ENCODE measurements at places on chromosomes 7 and 10.

- no peak for DNase-seq
Observed at GRCh38 chr7:24560772-24561171, 12.5 kb upstream of the PALS2 start.

DNA sequence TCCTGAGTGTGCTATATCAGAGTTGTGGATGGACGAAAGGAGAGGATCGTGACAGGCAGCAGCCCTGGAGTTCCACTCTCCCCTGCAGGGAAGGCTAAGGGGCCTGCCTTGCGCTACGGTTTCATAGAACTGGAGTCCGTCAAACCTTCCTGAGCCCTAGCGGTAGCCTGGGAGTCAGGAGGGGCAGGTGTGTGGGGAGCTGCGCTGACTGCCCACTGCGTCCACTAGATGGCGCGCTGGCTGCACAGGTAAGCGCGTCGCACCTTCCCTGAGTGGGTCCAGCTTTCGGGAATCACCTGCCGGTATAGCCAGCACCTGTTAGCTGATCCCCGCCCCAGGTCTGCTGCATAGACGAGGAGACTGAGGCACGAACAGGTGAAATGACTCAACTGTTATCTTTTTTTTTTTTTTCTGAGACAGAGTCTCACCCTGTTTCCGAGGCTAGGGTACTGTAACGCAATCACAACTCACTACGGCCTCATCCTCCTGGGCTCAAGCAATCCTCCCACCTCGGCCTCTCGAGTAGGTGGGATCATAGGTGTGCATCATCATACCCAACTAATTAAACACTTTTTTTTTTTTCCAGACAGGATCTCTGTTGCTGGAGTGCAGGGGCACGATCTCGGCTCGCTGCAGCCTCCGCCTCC is 20.2 kb upstream of the BAIAP2L1 start:
- DNase-seq = no peak

GRCh38 chr10:29798921-29799690 is 164.3 kb upstream of the SVIL start:
- no peak for DNase-seq

GRCh38 chr7:12146813-12147212 is 64.3 kb upstream of the TMEM106B start:
- DNase-seq = no peak

DNA sequence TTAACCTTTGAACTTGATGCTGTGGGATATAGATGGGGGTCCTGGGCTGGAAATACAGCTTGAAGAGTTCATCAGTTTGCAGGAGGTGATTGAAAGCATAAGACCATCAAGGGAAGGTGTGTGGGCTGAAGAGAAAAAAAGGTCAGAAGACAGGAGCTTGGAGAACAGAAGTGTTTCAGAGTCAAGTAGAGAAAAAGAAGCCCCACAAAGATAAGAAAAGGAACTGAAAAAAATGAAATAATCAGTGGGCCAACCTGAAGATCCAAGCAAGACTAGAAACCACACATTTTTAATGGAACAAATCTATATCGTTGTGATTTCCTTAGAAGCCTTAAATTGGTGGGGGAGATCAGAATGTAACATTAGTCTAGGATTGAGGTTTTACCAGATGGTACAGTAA is 22.5 kb downstream of the ZEB1 start:
- DNase-seq = no peak

DNA sequence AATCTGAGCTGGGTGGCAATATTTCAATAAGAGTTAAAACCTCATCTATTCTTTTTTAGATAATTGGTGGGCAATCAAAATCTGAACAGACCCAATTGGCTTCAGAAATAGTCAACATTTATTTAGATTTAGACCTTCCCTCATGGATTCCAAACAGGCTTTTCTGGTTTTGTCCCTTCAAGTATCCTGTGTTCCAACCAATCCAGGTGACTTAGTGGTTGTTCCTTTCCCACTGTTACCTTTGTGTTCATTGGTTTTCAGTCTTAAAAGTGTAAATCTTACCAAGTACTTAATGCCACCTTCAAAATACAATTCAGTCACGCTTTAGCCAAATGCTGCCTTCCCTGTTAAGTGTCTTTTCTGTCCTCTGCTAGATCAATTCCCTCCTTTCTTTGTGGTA is 85.9 kb downstream of the AHR start:
- no peak for DNase-seq

DNA sequence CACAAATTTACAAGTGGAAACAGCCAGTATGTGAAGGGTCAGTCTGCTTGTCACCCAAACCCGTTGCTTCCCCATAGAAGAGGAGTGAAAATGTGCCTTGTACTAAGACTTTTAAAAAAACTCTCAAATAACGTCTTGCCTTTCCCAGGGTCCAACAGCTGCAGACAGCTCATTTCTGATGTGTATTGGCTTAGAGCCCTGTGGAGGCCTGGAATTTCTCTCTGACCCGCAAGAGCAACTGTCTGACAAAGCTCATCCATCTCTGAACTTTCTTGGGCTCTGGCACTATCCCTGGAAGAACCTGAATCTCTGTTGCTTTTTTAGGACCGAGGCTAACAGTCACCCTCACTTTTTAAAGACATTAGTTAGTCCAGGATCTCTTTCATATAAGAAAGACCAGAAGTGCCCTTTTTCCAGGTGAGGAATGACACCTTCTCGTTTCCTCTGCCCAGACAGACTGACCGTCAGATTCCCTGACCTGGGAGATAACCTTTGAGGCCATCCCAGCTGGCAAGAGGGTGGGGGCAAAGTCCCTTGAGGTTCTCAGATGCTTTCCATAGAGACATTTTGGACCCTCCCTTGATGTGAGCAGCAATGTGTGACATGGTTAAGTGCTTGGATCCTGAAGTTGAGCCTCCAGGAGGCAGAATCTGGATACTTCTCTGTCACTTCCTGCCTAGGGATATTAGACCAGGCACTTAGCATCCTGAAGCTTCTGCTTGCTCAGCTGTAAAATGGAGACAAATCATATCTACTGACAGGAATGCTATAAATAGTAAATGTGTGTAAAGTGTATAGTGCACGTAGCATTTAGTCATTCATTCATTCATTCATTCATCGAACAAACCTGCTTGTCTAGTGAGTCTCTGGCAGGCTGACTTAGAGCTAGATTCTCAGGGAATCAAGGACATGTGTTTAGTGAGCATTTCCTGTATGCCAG is 4.5 kb upstream of the NODAL start:
- DNase-seq = no peak

- no peak for DNase-seq
Observed at GRCh38 chr10:47079204-47079580, 168.0 kb downstream of the PTPN20 start.

DNA sequence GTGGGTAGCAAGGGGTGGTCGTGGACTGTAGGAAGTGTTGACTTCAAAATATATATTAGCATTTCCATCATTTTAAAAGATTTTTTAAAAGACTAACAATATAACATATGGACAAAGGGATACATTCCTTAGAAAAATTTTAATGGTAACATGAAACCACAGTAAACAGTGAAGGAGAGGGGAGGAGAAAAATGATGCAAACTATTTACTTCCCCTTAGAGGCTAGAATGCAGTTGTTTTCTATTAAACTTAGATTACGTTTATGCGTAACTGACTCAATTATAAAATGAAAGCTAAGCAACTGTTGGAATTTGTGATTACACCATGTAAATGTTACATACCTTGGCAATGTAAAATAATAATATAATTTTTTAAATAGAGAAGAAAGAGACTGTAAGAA is 41.3 kb downstream of the CALD1 start:
- DNase-seq = no peak

DNA sequence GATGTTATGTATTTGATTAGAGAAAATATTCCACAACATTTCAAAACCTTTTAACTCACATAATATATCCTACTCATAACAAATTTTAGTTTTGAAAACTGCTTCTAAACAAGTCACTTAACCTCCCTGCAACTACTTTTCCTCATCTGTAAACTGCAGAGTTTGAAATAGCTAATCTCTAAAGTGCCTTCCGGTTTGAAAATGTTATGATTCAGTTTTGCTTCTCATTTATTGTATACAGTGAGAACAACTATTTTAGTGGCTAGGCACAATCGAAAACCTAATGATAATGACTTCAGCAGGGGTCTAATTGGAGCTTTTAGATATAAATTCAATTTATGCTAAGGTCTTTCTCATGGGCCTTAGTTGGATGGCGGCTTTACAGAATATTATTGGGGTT is 30.7 kb upstream of the TEX47 start:
- DNase-seq = no peak

DNA sequence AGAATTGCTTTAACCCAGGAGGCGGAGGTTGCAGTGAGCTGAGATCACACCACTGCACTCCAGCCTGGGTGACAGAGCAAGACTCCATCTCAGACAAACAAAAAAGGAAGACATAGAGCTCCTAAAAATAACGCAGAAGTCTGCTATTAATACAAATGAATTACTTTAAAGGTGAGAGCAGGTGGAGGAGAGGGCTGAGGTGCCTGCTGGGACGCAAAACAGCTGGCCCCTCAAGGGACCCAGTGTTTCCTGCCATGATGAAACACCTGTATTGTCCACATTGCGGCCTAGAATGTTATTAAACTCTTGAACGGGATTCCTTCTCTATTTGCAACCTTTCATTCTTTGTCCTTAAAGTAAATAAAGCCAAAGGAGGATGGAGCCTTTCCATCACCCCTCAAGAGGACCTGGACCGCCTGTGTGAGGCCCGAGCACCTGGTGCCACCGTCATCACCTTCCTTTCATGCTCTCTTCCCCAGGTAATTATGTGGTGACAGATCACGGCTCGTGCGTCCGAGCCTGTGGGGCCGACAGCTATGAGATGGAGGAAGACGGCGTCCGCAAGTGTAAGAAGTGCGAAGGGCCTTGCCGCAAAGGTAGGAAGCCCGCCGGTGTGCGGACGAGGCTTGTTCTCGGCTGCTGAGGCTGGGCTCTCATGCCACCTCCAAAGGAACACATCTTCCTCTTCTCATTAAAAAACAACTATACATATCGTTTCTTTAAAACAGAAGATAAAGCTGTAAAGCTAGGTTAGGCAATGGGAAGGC is 136.7 kb downstream of the EGFR start:
- no peak for DNase-seq

DNA sequence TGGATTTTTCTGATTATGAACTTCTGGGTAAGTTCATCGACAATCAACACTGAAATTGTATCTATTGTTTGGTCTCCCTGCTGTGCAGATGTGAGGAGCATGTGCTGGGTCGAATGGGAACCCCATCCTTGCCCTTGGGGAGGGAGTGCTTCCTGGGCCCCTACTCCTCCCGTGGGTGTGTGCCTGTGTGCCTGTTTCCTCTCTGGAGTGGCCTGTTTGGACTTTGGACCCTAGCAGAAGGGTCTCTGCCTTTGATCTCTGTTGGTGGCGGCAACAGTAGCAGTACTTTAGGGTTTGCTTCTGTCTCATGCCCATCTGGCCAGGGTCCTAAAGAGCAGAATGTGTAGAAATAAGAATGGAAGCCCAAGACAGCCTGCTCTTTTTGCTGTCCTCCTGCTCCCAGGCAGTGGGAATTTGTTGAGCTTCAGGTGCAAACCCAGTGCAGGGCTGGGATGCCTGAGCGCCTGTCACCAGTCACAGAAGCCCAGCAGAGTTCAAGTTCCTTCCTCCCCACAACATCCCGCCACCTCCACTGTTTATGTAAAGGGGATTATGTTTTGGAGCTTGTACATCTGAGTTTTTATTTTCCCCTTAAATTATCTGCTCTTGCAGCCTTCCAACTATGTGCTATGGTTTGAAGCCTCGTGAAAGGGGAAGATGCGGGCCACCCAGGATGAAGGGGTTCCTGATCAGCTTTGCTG is 1.5 kb upstream of the TACR2 start:
- DNase-seq = no peak

GRCh38 chr7:4645246-4645645 is 36.8 kb upstream of the FOXK1 start:
- DNase-seq = no peak

GRCh38 chr10:107728807-107729206 is 564.3 kb upstream of the SORCS1 start:
- DNase-seq = no peak

DNA sequence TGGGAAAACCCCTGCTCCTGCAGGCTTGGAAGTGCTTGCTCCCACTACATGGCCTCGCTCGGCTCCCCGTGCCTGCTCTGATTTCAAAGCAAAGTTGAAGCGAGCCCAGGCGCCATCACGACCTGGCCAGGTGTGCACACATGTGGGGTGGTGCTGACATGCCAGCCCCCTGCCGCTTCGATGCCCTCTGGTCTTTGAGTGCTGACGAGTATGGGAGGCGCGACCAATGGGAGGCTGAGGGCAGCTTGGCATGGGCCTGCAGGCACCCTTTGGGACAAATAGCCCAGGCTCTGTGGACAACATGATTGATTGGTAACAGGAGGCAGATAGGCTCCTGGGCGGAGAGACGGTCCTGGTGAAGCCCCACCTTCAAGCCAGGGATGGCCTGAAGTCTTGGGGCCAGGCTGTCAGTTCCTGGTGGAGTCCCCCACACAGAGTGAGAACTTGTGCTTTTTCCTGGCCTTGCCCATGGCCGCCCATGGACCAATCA is 252.4 kb upstream of the SEMA3A start:
- peak; percentile 4 for DNase-seq

DNA sequence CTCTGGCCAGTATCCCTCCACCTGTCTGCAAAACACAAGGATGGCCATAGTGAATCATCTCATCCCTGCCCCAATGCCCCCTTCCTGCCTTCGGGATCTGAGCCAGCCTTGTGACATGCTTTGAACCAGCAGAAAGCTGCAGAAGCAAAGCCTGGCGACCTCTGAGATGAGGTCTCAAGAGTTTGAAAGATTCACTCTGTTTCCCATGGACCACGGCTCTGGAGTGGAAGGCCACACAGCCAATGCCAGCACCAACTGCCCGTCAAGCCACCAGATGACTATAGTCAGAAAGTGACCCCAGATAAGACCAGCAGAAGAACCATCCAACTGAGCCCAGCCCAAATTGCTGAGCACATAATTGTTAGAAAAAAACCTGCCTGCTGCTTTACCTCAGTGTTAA is 193.9 kb upstream of the PPP2R2D start:
- no peak for DNase-seq

- no peak for DNase-seq
Observed at GRCh38 chr10:80158598-80159127, 26.1 kb downstream of the PLAC9 start.

DNA sequence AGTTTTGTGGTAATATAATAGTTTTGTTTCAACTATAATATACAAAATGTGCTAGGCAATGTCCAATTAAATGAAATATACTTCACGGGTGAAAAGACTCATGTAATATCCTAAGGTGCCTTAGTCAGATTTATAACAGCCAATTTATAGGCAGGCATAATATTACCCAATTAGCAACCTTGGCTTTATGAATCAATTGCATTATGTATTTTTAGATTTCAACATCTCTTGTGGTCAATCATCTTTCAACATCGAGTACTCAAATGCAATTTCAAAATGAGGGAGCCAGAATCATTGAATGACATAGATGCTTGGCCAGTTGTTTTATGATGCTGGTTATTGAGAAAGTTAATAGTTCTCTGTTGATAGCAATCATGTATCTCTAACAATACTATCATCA is 110.3 kb upstream of the SP8 start:
- no peak for DNase-seq

All from cortex of kidney (tissue), 1 donor.